ENCODE measurements at places on chromosomes 5 and 9.

DNA sequence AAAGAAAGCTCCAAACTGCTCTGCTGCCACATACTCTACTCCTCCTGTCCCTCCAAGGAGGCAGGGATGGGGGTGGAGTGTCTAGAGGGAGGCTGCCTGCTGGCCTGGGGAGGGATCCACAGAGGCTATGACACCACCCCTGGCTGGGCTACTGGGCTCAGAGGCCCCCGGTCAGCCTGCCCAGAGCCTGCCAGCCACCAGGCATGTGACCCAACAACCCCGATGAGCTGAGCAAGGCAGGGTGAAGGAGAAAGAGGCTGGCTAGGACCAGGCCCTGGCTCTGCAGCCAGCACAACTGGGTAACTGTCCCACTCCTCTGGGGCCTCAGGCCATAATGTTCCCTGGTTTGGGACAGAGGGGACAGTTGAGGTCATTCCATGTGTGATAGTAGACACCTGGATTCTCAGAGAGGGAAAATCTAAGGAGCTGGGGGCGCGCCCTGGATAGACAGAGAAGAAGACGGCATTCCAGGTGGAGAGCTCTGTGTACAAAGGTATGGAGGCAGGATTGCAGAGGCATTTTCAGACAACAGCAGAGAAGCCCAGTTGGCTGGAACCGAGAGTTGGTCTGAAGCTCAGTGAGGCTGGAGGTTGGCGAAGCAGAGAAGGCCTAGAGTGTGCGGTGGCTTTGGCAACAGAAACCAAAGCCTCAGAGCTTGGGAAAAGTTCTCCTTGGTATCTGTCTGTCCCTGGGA lies 33.8 kb upstream of the IL17B start:
- DNase-seq = no peak

- DNase-seq = no peak
These were observed 153.4 kb upstream of the PPP1R26 start for GRCh38 chr9:135326141-135326540.

DNA sequence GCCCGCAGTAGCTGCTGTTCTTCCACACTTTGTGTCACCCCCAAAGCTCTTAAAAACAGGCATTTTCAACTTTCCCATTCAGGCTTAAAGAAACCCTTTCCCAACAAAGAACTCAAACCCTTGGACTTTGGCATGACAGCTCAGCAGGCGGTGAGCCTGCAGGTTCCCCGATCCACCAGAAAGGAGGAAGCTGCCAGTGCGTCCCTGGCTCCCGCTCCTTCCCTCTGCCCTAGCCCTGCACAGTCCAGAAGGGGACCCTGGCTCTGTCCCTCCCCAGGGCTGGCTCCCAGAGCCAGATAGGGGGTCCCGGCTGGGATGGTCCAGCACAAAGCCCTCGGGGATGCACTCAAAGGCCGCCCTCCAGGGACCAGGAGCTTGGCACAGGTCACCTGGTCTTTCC lies 9.6 kb downstream of the SLC9A3 start:
- no peak for DNase-seq

GRCh38 chr5:96930058-96930457 lies 5.8 kb upstream of the LNPEP start:
- no peak for DNase-seq

- no peak for DNase-seq
These were observed 99.3 kb downstream of the PDZD2 start for GRCh38 chr5:31738199-31738598.

DNA sequence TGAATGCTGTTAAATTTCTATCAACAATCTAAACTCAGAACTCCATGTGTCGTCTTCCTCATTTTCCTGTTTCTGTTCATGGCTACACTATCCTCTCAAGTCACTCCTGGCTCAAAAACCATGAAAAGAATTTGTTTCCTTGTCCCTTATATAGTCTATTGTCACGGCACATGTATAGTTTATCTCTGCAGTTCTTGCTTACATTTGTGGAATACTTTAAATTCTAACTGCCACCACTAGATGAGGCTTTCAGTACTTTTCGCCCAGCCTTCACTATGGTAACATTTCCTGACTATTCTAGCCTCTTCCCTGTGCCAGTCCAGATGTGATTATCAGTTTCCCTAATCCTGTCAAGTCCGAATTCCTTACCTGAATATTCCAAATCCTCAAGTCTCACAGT lies 34.6 kb downstream of the PKD2L2 start:
- DNase-seq = no peak

- DNase-seq = no peak
These were observed 127.1 kb downstream of the TRIO start for GRCh38 chr5:14270209-14270702.

DNA sequence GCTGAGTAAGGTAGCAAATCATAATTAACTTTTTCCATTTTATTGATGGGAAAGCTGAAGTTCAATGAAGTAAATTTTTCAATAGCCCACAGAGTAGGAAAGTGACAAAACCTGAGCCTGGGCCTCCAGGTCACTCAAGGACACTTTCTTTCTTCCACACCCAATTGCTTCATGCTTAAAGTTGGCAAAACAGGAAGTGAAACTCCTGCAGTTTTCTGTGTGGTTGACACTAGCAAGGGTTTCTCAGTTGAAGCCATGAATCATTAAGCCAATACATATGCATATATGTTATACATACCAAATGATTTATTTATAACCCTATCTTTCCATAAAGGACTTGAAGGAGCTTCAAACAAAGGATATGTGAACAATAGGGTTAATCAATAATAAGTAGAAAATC lies 13.9 kb downstream of the TLR4 start:
- no peak for DNase-seq

DNA sequence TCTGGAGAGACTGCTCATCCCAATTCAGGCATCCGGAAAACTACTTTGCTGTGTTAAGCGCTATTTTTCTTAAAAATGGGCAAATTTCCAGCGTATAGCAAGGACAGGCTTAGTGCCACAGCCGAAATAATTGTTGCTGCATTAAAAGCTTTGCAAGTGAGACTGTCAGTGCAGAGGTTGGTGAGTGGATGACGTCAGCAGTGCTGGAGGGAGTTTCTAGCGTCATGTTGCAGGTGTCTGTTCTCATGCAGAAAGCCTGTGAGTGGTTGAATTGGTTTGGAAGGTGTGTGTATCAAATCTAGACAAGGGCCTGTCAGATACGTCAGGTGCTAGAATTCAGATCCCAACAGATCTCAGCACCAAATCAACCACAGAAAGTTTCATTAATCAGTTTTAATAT lies 204.4 kb downstream of the TRIO start:
- no peak for DNase-seq

DNA sequence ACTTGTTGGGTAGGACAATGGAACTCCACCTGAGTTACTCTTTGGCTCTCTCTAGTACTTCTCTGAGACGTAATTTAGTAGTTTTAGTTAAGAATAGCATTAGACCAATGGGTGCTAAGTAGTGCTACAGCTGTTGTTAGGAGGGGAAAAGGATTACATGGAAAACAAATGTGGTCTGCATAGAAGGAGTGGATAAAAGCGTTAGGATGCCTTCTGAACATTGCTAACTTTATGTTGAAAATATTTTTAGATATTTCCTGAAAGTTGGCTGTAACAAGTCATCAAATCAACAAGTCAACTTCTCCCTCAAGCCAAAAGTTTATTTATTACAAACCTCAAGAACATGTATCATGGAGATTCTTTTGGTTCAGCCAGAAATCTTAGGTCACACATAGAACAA lies 409.5 kb upstream of the MEF2C start:
- DNase-seq = no peak

- no peak for DNase-seq
These were observed 1.1 kb downstream of the HSPA9 start for GRCh38 chr5:138573949-138574670.

DNA sequence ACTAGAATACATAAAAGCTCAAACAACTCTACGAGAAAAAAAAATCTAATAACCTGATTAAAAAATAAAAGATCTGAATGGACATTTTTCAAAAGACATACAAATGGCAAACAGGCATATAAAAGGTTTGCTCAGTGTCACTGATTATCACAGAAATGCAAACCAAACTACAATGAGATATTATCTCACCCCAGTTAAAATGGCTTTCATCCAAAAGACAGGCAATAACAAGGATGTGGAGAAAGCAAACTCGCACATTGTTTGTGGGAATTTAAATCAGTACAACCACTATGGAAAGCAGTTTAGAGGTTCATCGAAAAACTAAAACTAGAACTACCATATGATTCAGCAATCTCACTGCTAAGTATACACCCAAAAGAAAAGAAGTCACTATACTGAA lies 20.8 kb downstream of the UGT3A2 start:
- no peak for DNase-seq

GRCh38 chr9:36479101-36479500 lies 79.0 kb upstream of the RNF38 start:
- DNase-seq = no peak

GRCh38 chr5:157449011-157449723 lies 10.8 kb upstream of the NIPAL4 start:
- DNase-seq = no peak

- DNase-seq = no peak
These were observed 6.5 kb downstream of the NTNG2 start for GRCh38 chr9:132168347-132168746.

GRCh38 chr5:40514976-40515375 lies 164.7 kb upstream of the PTGER4 start:
- no peak for DNase-seq

- no peak for DNase-seq
These were observed 22.3 kb upstream of the NPM1 start for GRCh38 chr5:171365351-171365750.

DNA sequence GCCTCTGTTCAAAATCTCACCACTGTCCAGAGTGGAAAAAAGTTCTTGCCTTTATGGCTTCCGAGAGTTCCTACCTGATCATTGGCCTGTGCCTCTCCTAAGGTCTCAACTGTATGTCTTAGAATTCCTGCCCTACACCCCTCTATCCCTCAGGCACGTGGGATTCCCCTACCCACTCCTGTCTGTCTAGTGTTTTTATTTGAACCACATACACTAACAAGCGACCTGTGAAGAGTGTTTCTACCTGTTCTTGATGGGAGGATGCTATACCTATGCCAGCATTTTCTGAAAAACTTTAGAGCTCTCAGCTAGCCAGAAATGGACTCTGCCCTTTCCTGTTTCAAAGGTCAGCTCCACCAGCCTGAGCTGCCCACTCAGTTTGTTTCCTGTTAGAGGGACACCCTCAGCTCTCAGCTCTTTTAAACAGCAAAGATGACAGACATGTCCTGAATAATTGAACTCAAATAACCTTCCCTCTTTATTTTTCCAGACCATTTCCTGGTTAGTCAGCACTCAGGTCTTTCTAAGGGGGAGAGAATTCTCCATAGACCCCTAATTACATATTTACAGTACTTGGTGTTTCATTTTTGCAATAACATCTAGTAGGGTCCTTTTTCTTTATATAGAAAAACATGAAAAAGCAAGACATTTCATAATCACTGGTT lies 214.8 kb downstream of the AOPEP start:
- DNase-seq = no peak

- DNase-seq = no peak
These were observed 70.4 kb downstream of the ARHGEF37 start for GRCh38 chr5:149651686-149652085.

DNA sequence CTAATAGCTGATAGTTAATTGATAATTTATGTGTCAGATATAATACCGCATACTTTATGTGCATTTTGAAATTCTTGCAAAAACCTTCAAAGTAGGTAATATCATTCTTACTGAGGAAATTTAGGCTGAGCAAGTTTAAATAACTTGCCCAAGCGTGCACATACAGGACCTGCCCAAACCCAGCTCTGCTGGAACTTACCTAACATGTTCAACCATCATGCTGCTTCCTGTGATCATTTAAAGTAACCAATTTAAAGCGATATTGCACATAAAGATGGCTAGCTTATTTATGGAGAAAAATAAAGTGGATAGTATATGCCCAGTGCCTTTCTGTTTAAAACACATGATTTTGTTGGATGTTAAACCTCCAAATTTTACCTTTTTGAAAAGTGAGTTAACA lies 4.3 kb downstream of the FAM174A start:
- DNase-seq = no peak

DNA sequence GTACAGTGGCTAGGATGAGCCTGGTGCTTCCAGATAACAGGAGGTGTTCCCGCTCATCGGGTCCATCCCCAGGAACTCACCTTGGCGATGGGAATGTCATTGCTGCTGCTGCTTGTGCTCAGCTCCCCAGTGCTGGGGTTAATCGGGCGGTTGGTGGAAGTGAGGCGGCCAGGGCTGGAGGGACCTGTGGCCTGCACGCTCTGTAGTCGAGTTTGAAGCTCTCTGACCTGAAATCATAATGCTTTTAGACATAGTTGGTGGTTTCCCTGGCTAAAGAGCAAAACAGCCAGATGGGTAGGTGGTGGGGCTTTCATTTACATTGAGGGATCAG lies 108.5 kb downstream of the DCP2 start:
- no peak for DNase-seq

DNA sequence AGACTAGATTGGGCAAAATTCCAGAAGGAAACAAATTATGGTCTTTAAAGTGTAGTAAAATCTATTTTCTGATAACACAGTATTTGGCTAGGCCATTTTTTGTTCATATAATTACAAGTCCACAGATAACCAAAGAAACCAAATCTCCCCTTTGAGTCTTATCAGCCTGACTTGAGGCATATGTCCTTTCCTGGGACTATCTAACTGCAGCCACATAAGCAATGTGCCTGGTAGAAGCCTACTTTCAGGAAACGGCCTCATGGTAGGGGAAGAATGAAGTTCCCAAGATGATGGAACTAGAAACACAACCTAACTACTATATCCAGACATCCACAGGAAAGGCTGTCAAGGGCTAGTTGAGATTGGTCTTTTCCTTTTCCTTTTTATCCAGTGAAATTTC lies 130.0 kb downstream of the PIK3R1 start:
- no peak for DNase-seq
